AML-193 (cell line): ENCODE measurements at places on chromosomes 5 and 9.

GRCh38 chr5:53253421-53253871 is 143.9 kb upstream of the MOCS2 start:
- DNase-seq: no peak

- DNase-seq: peak; percentile 40
Observed at GRCh38 chr5:56161439-56161823, 71.7 kb downstream of the ANKRD55 start.

- peak; percentile 30 for DNase-seq
Observed at GRCh38 chr5:150989695-150990094, 30.7 kb upstream of the GPX3 start.

- DNase-seq: no peak
Observed at GRCh38 chr9:136970361-136970760, 6.9 kb upstream of the PTGDS start.

- DNase-seq: no peak
Observed at GRCh38 chr9:124368692-124369091, 46.5 kb downstream of the PSMB7 start.

- no peak for DNase-seq
Observed at GRCh38 chr5:58156973-58157701, 302.7 kb downstream of the PLK2 start.

- no peak for DNase-seq
Observed at GRCh38 chr5:34842554-34842953, 3.6 kb downstream of the TTC23L start.

DNA sequence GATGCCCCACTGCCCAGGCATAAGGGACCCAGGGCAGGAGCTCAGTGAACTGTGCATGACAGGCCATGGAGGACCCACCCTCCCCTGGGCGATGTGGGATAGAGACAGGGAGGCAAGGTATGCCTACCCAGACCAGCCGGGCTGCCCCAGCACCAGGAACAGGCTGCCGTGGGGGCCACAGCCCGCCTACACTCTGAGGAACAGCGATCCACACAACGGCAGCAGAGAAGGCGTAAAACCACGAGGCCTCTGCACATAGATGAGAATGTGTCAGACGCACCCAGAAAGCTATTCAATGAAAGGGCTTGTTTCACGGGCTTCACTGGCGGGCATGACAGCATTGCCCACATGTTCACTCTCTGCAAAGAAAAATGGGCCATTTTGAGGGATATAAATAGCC is 49.5 kb downstream of the SEMA4D start:
- DNase-seq: no peak

GRCh38 chr5:62477801-62478200 is 65.2 kb downstream of the IPO11 start:
- no peak for DNase-seq

- no peak for DNase-seq
Observed at GRCh38 chr9:132681561-132681960, 11.3 kb downstream of the GTF3C4 start.
